Astrocyte of the hippocampus (primary cell): ENCODE measurements at places on chromosomes 6 and 20.

- DNase-seq, result no peak
Measured at GRCh38 chr20:4158466-4159050, 143.2 kb upstream of the RNF24 start.

- DNase-seq, result no peak
Measured at GRCh38 chr20:44067650-44068081, 119.3 kb downstream of the JPH2 start.

DNA sequence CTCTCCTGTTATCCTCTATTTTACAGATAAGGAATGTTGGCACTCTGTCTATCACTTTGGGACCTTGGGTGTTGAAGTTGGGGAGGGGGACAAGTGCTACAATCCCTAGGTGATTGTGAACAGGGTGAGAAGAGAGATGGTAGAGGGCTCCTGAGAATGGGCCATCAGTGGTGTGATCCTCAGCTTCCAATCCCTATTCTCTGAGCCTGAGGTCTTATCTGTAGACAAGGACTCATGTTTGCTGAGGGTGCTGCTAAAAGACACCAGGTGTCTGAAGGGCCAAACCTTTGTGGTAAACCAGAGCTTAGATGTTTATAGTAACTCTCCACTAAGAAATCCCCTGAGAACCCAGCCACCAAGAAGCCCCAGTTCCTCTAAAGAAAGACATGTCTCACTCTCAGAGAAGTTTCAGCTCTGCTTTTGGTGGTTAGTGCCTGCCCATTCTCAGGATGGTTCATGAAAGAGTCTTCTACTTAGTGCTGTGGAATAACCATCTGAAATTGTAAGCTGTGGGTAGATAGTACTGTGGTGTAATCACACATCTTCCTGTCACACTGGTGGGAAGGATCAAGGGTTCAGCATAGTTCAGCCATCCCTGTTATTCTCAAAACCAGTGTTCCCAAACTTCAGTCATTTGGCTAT is 58.2 kb upstream of the IL20RA start:
- DNase-seq, result no peak

DNA sequence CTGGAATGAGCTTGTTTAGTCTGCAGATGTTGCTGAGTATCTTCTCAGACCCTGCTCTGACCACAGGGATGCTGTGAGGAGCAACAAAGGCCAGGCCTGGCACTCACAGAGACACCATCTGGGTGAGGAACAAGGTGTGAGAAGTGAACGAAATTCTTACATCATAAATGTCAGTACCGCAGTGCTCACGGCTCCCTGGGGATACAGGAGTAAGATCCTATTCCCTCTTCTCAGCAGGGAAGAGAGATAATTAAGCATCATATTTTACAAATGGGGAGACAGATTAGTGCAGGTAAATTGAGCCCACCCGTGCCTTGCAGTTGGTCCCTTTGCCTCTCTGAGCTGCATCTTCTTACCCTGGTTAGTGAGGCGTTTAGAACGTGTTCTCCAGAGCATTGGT is 106.2 kb downstream of the DTD1 start:
- no peak for DNase-seq

DNA sequence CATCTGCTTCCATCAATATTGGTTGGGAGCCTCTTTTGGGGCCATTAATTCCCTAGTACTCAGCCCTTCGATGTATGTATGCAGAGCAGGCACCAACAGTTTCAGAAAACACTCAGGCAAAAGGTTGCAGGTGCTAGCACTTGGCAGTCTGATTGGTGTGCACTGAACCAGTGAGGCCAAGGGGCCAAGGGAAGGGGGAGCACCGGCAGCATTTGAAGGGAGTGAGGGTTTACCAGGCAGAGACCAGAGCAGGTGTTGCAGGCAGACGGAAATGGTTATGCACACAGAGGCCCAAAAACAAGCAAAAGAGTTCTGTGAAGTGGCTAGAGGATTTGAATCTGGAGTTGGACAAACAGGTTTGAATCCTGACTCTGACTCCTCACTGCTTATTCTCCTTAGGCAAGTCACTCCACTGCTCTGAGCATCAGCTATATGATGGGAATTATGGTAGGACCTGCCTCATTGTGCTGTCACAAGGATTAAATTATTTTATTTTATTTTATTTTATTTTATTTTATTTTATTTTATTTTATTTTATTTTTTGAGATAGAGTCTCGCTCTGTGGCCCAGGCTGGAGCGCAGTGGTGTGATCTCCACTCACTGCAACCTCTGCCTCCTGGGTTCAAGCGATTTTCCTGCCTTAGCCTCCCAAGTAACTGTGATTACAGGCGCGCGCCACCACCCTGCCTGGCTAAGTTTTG is 58.1 kb upstream of the SHLD1 start:
- DNase-seq, result no peak

DNA sequence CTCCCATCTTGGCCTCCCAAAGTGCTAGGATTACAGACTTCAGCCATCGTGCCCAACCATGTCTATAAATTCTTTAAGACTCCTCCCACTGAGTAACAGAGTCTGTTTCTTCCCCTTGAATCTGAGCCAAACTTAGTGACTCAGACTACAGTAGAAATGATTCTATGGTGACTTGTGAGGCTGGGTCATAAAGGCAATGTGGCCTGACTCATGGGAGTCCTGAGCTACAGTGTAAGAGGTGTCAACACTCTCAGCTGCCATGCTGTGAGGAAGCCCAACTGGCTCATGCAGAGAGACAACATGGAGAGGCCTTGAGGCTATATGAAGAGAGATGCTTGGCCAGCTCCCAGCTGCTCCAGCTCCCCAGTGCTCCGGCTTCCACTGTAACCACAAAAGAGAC is 5.2 kb upstream of the NRSN2 start:
- peak; percentile 62 for DNase-seq

- DNase-seq, result no peak
Measured at GRCh38 chr6:152218887-152219286, 411.4 kb downstream of the ESR1 start.

- no peak for DNase-seq
Measured at GRCh38 chr6:106117579-106117978, 31.4 kb downstream of the PRDM1 start.

DNA sequence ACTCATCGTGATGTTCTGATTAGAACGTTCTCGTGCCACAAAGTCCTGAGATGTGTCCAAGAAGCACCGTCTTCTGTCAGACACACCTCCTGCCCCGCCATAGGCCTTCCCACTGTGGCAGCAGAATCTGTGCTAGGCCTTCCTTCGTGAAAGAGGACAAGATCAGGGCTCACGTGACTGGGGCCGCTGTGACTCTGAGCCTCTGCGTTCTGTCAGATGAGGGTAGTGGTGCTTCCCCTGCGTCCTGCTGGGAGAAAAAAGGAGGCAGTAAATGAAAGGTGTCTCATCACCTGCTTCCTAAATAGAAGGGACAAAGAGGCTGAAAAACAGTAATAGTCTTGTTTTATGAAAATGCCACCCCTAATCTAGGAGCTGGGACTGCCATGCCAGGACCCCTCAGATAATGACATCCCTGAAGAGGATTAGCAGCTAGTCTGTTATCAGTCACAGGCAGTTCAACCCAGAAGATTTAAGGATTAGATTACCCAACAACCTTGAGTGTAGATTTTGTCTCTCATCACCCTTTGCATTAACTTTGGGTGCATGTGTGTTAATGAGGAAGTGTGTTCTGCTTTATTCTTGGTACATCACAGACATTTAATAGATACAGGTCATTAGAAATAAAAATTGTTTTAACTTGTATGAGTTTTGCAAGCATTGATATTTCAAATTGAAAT is 4.1 kb downstream of the DNAJC5 start:
- DNase-seq, result no peak

DNA sequence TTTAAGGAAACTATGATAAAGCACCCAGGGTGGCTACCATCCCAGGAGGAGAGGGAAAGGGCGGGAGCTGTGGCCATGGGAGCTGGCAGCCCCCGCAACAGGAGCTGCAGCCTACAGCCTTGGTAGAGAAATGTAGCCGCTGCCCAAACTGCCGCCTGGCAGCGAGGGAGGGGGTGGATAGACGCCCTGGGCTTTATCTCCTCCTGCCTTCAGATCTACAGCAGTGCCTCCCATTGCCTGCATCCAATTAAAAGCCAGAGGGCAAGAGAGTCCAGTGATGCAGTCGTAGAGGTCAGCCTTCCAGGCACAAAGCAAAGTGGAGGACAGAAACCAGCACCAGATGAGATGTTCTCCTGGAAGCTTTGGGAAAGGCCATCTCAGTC is 35.0 kb upstream of the ZFAND3 start:
- no peak for DNase-seq

DNA sequence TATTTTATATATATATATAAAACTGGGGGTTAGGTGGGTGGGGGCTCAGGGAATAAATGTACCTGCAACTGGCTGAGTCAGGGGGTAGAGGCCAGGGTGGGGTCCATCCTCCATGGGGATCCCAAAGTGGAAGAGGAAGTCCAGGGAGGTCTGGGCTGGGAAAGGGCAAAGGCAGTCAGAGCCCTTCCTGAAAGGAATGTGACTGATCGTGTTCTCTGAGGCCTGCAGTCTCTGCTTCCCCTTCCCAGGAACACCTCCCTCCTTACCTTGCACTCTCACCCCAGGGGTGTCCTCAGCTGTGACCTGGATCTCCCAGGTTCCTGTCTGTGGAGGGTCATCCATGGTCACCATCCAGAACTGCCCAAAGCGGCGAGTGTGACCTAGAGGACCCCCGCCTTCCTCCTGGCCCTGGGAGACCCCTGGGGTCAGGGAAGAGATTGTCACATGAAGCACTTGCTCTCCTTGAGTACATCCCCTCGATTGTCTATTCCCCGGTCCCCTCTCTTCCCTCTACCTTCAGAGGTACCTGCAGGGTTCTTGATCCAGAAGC is 4.7 kb downstream of the SAPCD1 start:
- DNase-seq, result no peak

GRCh38 chr20:20181322-20181721 is 129.0 kb downstream of the CFAP61 start:
- DNase-seq, result no peak

- DNase-seq, result peak; percentile 44
Measured at GRCh38 chr6:17621003-17621402, 20.9 kb downstream of the FAM8A1 start.

DNA sequence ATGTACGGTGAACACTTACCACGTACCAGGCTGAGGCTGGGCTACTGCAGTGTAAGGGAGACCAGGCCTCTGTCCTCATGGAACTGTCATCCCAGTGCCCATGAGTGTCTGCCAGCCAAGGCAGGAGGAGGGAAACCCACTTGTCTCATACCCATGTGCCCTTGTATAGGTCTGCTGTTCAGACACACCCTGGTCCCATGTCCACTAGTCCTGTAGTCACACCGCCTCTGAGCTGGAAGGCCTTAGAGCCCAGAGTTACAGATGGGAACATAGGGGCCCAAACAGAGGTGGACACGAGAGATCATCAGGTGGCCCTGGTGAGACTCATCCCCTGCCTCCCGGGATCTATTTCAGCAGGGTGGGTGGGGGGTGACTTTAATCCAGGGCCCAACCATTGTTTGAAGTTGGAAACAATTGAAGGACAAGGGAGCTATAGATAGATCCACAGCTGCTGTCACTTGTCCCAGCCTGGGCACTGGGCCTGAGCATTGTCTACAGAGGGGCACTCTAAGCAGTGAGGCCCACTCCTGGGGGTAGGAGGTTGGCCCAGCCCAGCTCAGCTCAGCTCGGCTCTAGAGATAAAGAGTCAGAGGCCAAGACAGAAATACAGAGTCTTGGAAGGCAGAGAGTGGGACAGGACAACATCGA is 14.6 kb downstream of the MYH7B start:
- no peak for DNase-seq

- peak; percentile 88 for DNase-seq
Measured at GRCh38 chr6:16249971-16250370, 11.6 kb downstream of the GMPR start.

DNA sequence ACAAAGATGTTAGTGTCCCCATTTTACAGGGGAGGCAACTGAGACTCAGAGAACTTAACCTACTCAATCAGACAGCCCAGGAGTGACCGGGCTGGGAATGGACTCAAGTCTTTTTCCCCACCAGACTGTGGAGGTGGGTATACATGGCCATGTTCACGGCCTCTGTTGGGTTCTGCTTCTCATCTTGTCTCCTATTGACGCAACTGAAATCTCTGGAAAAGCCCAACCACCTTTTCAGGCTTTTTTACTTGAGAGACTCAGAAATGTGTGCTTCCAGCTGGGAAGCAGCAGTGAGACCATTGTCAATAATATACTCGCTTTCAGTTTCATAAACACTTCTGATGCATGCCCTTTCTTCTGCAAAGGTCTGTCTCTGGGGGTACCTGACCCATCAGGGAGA is 70.7 kb downstream of the SOBP start:
- DNase-seq, result no peak

DNA sequence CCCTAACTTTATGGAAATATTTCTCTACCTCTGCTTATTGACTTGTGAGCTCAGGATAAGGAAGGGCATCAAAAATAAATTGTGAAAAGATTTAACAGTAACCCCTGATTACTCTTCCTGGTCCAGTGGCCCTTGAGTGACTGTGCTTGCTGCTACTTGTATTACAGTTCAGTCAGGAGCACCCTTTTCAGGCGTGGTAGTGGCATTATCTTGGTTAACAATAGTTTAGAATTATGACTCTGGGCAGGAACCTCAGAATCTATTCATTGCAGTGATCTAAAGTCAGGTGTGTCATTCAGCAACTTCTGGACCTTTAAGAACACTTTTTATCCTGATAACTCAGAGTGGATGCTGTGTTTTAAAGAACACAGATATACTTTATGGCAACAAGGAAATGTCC is 43.4 kb downstream of the FAM135A start:
- no peak for DNase-seq

DNA sequence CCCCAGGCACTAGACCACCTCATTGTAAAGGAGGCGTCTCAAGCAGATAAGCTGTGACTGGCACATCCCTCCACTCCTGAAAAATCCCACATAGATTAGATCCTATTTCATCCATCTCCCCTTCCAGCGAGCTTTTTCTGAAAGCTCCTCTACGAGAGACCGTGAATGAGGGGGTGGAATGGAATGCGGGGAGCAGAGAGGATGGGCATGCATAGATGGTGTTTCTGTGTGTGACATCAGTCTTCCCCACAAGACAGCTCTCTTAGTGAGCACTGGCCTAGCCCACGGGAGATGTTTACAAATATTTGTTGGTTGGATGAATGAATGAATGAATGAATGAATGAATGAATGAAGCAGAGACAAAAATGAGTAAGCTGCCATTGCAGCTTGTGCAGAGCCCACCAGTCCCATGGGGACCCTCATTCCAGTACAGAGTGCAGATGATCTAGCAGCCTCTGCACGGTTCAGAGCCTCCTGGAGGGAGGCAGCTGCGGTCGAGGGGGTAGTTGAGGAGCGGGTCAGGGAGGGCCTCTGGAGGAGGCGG is 98.4 kb downstream of the DLGAP4 start:
- DNase-seq, result no peak

GRCh38 chr6:15434263-15434662 is 188.4 kb downstream of the JARID2 start:
- DNase-seq, result no peak

GRCh38 chr6:138492113-138492512 is 7.2 kb downstream of the NHSL1 start:
- peak; percentile 24 for DNase-seq

GRCh38 chr6:42158631-42159030 is 14.5 kb upstream of the GUCA1A start:
- DNase-seq, result no peak

GRCh38 chr6:31792761-31793171 is 2.8 kb downstream of the VARS1 start:
- peak; percentile 71 for DNase-seq

- DNase-seq, result no peak
Measured at GRCh38 chr6:166774770-166775169, 147.7 kb upstream of the RPS6KA2 start.

- DNase-seq, result no peak
Measured at GRCh38 chr6:168050881-168051586, 28.0 kb downstream of the FRMD1 start.

- DNase-seq, result no peak
Measured at GRCh38 chr6:11727346-11727997, 51.1 kb downstream of the ADTRP start.

GRCh38 chr6:136609873-136610706 is 59.9 kb upstream of the MAP7 start:
- DNase-seq, result peak; percentile 96
